ENCODE measurements at places on chromosomes 4 and X. TPM values are rescaled to one million over a fixed set of nuclear protein-coding genes. Genes with fewer than 3 reads are reported as not detected.

XPNPEP2 gene
- not detected for total RNA-seq

IBSP gene
- not detected for total RNA-seq

- no peak within 1 kb of the TSS for H3K4me3 ChIP-seq
- no peaks in the 10 kb centered on the region for H3K4me1 ChIP-seq
- no peaks in the 10 kb centered on the region for H3K36me3 ChIP-seq
- no peak for DNase-seq
- H3K27me3 ChIP-seq = no peaks in the 10 kb centered on the region
Observed at GRCh38 chr4:73404042-73404441, at the start of gene ALB. Gene ALB (plus strand): TSS chr4:73404287. CDS start chr4:73404328, 41 bp downstream.

DNA sequence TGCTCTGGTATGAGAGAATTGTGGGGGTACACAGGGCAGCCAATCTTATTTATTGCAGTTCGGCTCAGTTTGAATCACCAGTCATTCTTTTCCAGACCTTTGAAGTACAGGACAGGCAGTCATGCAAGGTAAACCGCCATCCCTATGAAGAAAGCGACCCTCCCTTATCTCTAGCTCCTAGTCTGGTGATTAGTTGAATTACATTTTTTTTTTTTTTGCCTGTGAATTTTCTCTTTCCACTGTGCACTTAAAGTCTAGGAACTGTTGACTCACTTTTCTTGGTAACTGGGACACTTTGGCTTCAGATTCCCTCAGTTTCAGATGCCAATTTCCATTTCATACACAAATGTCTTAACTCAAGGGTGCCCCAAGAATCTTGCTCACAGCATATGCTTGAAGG lies 82.4 kb upstream of the FAM9C start:
- no peak overlapping the region for H3K4me3 ChIP-seq
- peaks cover 6% of the 10 kb centered on the region for H3K4me1 ChIP-seq
- H3K36me3 ChIP-seq = no peaks in the 10 kb centered on the region

DNA sequence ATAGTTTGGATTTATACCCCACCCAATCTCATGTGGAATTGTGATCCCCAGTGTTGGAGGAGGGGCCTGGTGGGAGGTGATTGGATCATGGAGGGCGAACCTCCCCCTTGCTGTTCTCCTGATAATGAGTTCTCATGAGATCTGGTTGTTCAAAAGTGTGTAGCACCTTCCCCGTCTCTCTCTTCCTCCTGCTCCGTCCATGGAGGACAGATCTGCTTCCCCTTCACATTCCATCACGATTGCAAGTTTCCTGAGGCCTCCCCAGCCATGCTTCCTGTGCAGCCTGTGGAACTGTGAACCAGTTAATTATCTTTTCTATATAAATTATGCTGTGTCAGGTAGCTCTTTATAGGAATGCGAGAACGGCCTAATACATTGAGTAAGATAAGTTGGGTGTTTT lies 518.8 kb upstream of the LCORL start:
- no peaks in the 10 kb centered on the region for H3K27me3 ChIP-seq
- DNase-seq = no peak
- no peak overlapping the region for H3K4me3 ChIP-seq
- H3K36me3 ChIP-seq = no peaks in the 10 kb centered on the region
- H3K4me1 ChIP-seq = no peaks in the 10 kb centered on the region
- no peak overlapping the region for H3K27ac ChIP-seq

- no peak overlapping the region for H3K4me3 ChIP-seq
- 0 out of 2 replicates have a peak, but pooled peaks cover 2% of the 10 kb centered on the region for H3K4me1 ChIP-seq
- DNase-seq = peak; percentile 78
- no peaks in the 10 kb centered on the region for H3K27me3 ChIP-seq
- no peak overlapping the region for H3K27ac ChIP-seq
Observed at GRCh38 chr4:113810906-113811305, 49.4 kb upstream of the CAMK2D start.

- no peak overlapping the region for H3K27ac ChIP-seq
- no peak overlapping the region for H3K4me3 ChIP-seq
Observed at GRCh38 chrX:29490606-29491005, 724.8 kb upstream of the MAGEB2 start.

- H3K36me3 ChIP-seq = no peaks in the 10 kb centered on the region
- H3K4me3 ChIP-seq = no peak overlapping the region
- no peaks in the 10 kb centered on the region for H3K4me1 ChIP-seq
- H3K27me3 ChIP-seq = peaks cover 20% of the 10 kb centered on the region
- no peak overlapping the region for H3K27ac ChIP-seq
- DNase-seq = no peak
Observed at GRCh38 chr4:185033072-185033471, 14.8 kb downstream of the HELT start.

All from IMR-90 (cell line).